Central memory CD4-positive, alpha-beta T cell (primary cell): ENCODE measurements at places on chromosomes 13 and 19.
A peak's percentile ranks its signal among the peaks of the same experiment; 100 is the strongest.

GRCh38 chr19:531009-531752, 379 bp upstream of the CDC34 start:
- DNase-seq = peak; percentile 92

- DNase-seq = no peak
Measured at GRCh38 chr13:99053636-99054233, 75.9 kb upstream of the DOCK9 start.

GRCh38 chr19:41774515-41774980, 19.2 kb downstream of the CEACAM6 start:
- peak; percentile 77 for DNase-seq

DNA sequence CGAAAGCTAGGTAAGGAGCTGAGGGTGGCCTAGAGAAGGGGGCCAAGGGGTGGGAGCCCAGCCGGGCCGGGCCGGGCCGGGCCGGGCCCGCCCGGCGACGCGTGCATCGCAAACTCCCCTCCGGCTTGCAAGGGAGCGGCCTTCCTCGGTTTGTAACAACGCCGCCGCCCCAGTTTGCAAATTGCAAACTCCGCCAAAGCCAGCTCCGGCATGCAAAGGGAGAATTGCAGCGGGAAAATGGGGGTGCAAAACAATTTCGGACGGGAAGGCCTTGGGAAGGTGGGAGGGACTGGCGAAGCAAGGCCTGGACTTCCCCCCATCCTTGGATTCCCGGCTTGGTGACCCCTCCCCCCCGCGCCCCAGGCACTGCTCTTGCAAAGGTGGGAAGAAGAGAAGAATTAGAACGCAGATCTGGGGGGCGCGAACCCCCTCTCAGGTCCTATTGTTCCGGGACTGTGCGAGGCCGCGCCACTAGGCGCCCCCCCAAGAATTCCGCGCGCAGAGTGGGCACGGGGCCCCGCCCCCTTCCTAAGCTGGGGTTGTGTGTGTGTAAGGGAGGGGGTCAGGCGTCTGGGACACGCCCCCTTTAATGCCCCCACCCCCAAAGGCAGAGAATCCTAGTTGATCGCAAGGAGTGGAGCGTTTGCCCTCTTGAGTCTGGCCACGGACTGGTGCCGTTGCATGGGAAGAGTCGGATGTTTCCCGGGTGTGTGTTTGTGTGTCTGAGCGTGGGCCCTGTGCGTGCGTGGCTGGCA, 926 bp downstream of the PRR12 start:
- DNase-seq = peak; percentile 29

GRCh38 chr19:7603919-7604318, 8.3 kb downstream of the CAMSAP3 start:
- no peak for DNase-seq

DNA sequence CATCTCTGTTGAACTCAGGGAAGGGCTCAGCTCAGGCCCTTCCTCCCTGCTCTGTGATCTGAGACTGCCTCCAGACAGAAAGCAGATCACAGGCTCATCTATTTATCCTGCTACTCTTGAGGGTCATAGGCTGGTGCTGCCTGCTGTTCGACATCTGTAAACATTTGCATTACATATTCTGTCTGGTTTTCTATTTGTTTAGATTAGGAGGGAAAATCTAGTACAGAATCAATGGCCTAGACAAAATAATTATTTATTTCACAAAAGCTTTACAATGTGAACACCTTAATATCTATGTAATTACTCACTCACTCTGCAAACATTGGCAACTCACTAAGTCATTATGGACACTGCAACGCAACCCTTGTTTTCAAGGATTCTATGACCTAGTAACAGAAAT, 43.0 kb downstream of the CEP89 start:
- DNase-seq = no peak

DNA sequence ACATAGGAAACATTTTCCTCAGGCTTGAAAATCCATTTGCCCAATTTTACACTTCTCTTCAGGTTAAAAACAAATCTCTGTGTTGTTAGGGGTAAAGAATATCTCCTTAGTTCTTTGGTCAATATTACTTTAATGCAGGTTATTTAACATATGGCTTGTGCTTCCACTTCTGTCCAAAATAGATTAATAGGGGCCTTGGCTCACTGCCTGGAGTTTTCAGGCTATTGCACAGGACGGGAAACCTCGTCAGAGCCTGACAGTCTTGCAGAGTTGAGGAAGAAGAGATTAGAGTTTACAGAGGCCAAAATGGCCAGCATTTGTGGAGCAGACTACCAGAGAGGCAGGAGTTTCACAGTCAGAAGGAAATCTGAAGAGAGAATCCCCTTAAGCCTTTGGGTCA, 863.9 kb upstream of the GPC6 start:
- DNase-seq = no peak

DNA sequence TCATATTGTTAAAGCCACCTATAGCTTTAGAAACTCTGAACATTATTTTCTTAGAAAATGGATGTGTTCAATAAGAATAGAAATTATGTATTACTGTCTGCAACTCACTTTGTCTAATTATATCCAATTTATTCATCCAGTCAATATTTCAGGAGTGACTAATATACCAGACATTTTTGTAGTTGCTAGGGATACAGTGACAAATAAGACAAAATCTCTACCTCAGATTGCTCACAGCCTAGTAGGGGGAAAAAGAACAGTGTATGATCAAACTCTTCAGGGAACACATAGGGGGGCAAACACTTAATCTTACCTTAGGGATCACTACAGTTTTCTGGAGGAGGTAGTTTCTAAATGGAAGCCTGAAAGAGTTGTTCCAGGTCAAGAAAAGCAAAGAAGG, 8.6 kb downstream of the BRCA2 start:
- no peak for DNase-seq

GRCh38 chr13:48398450-48399095, 14.3 kb downstream of the LPAR6 start:
- no peak for DNase-seq

GRCh38 chr13:102800145-102801041, 1.5 kb downstream of the BIVM start:
- peak; percentile 76 for DNase-seq

DNA sequence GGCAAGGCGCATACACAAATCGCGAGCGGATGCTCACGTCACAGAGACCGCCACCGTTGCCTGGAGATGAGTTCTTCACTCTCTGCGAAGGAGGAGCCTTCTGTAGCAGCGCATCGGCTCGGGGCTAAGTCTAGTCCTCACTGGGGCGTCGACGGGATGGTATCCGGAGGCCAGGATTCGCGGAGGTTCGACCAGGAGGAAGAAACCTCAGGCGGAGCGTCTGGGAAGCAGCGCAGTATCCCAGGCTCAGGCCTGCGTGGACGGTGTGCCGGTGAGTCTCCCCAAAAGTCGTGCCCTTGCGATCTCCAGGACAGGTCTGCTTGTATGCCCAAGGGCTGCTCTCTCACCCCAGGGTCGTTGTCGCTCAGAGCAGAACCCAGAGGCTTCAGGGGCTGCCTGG, 40.4 kb downstream of the ZNF146 start:
- DNase-seq = no peak

DNA sequence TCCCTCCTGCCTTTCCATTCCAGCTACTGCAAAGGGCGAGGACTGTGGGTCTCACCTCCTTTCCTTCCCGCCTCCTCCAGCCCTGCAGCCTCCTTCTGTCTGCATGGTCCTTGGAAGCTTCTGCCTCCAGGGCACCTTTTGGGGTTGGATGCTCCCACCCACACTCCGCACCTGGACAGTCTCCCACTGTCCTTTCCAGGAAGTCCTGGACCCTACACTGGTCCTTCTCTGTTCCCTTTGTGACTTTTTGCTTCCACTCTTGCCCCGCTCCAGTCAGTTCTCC, 130.8 kb downstream of the USP12 start:
- DNase-seq = no peak

DNA sequence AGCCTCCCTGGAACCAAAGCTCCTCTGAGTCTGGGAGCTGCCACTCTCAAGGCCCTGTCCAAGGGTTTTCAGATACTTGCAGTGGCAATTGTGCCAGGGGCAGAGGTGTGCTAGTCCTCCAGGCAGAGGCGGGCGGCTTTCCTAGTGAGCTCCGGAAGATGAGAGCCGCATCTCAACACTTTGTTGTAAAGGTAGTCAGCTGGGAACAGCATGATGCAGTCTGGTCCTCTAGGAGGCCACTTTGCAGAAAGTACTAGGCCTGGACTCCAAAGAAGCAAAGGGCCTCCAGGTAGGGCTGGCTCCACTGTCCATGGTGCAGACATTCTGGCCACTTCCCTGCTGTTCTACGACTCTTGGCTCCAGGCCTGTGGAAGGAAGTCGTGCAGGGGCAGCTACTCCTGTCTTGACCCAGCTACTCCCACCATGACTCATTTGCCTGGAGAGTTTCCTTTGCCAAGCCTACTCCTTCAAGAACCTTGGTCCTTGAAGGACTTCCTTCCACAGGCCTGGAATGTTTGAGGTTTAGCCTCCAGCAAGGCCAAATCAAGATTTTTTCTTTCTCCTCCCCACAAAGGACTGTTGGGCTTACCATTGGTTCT, 9.9 kb upstream of the ZNF536 start:
- no peak for DNase-seq

DNA sequence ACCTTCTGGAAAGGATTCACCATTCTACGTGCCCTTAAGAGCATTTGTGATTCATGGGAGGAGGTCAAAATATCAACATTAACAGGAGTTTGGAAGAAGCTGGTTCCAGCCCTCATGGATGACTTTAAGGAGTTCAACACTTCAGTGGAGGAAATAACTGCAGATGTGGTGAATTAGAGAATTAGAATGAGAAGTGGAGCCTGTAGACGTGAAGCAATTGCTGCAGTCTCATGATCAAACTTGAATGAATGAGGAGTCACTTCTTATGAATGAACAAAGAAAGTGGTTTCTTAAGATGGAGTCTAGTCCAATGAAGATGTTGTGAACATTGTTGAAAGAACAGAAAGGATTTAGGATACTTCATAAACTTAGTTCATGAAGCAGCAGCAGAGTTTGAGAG, 129.1 kb downstream of the TNFRSF19 start:
- DNase-seq = no peak

DNA sequence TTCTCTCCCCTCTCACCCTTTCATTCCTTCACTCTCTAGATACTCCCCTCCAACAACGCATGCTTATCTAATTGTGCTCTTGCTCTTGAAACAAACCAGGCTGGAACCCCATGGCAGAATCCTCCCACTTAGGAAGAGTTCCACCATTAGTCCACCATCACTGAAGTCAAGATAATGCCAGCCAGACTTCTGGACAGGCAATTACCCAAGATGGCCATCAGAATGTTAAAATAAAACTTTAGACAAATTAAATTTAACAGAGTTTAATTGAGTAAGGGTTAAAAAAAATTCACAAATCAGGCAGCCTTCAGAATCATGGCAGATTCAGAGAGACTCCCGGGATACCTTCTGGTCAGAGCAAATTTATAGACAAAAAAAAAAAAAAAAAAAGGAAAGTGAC, 221.5 kb downstream of the LHFPL6 start:
- no peak for DNase-seq

DNA sequence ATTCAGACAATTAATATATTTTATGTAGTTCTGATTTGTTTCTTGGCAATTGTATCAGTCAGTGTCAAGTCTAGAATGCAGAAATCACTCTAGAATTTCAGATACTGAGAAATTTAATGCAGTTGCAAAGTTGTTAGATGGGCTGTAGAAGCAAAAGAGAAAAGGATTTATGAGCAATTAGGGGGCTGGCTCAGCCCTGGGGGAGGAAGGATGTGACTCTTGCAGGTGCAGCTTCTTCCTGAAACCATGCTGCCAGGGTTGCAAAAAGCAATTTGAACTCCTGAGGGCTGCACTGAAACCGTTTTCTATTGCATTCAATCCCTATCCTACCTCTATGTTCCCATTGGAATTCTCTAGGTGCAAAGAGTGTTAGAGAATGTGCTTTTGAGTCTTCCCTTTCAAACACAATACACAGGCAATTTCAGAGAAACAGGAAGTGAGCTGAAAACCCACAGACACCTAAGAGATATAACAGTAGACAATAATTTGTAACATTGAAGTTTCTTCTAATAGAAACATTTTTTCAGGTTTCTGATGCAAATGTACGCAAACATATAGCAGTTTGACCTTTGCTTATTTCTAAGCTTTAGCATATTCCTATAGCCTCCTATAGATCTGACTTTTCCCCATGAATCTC, 814.7 kb upstream of the ATXN8OS start:
- DNase-seq = no peak

GRCh38 chr19:48713041-48713863, 6.3 kb downstream of the MAMSTR start:
- DNase-seq = no peak

GRCh38 chr13:64718116-64718515, 2512.0 kb downstream of the PCDH9 start:
- no peak for DNase-seq

GRCh38 chr19:44662691-44663385, 8.4 kb upstream of the CEACAM19 start:
- no peak for DNase-seq

DNA sequence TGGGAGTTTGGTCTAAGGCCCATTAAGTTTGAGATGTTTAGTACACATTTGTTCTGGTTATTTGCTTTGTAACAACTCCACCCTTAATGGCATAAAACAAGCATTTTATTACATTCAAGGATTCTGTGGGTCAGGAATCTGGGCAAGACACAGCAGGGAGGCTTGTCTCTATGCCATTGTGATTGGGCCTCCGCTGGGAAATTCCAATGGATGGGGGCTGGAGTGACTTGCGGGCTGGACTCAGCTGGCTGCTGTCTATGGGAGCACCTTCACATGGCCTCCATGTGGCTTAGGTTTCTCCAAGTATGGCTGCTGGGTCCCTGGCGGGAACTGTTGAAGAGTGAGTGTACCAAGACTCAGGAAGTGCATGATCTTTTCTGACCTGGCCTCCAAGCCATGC, 159.0 kb downstream of the PAN3 start:
- DNase-seq = no peak

- peak; percentile 34 for DNase-seq
Measured at GRCh38 chr19:46493236-46494145, 2.2 kb downstream of the PNMA8B start.

GRCh38 chr19:48415395-48415794, 21.9 kb downstream of the GRIN2D start:
- DNase-seq = peak; percentile 61

DNA sequence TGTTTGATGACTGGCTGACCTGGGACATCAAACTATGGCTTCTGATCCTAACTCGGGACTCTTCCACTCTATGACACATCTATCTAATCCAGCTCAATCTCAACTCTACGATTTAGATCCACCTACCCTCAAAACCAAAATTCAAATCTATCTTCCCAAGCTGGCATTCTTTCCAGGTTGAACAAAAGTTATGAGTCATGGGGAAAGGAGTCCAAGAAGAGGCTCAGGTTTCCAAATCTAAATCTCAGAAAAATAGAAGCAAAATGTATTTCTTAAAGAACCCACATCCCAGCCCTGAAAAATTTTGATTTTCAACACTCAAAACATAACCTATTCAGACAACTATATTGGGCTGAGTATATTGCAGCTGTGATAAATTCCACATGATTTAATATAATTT, 143.9 kb upstream of the IPO5 start:
- no peak for DNase-seq

- peak; percentile 25 for DNase-seq
Measured at GRCh38 chr19:48963371-48964204, 1.5 kb upstream of the FTL start.
